ENCODE measurements at places on chromosomes 2 and 18.

DNA sequence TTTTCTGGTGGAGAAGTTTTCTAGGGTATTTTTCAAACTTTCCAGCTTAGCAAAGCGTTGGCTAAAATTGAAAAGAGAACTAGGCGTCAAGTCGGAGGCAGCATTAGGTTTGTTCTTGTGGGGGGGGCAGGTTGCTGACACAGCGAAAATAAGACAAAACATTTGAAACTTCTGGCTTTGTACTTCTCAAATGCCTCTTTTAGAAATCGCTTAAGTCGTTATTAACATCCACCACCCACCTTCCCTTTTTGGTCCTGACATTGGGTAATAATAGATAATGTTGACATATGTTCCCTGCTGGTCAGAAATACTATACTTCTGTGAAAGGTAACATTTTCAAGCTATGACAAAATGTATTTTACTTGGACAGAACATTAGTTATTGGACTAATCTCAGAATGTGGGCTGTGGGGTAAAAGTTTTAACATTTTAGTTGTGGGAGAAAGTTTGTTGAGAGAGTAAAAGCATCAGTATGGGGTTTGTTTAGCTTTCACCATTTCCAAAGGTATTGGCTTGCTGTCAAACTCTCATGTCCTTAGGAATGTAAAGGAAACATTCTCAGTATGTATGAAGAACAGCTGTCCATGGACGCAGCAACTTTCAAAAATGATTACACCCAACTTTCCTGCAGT is 88.1 kb upstream of the ZEB2 start:
- no peak for DNase-seq

- no peak for DNase-seq
Measured at GRCh38 chr2:119940856-119941255, 72.0 kb upstream of the EPB41L5 start.

GRCh38 chr2:28716265-28716865 is 35.3 kb upstream of the PPP1CB start:
- DNase-seq = peak; percentile 67

- no peak for DNase-seq
Measured at GRCh38 chr2:26034637-26034992, 731 bp downstream of the RAB10 start.

GRCh38 chr2:223688094-223688835 is 86.1 kb upstream of the SCG2 start:
- no peak for DNase-seq

DNA sequence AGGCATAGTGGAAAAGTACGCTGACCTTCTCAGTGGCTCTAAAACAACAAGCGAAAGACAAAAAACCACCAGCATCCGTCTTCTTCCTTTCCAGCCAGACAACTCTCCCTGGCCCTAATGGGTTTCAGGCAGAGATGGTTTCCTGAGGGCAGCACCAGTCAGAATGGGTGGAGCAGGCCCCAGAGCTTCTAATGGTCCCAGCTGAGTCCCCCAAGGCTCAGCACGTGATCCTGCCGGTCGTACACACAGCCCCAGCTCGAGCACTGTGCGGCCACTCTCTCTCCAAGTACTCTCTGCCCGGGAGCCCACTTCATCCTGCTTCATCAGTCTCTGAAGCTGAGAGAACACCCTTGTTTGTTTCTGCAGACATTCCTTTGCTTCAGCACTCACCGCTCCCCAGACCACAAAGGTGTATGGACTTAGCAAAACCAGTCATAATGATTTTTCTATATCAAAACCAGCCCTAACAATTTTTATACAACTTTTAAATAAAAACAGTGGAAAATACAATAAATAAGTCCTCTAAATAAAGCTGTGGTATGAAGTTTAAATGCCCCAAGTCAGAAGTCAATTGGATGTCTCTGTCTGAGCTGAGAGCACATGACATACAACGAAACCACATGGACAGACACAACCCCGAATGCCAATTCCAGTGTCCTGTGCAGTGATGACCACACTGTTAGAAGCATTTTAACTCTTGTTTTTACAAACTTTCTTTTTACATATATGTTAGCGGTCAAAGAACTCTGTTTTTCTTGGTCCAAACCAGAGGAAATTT is 63.9 kb downstream of the PARD6G start:
- no peak for DNase-seq

- DNase-seq = peak; percentile 94
Measured at GRCh38 chr2:172084645-172085459, 455 bp upstream of the DLX1 start.

DNA sequence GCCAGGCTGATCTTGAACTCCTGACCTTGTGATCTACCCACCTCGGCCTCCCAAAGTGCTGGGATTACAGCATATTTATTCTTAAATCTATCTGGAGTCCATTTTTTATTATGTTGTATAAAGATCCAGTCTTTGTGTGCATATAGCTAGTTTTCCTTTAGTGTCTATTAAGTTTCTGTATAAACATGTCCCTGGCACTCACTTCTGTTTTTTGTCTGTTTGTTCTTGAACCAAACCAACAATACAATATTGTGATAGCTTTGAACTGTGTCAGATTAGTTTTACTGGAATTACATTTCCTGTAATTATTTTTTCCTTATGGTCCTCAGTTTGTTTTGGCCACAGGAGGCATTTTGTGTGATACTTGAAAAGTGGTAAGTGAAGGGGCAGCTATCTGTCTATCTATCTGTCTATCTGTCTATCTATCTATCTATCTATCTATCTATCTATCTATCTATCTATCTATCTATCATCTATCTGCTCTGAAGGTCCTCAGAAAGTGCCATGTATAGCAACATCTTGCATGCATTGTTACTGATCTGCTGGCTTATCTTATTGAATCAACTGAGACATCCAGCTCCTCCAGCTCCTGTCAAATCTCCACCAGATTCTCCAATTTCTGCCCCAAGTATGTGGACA is 70.9 kb upstream of the ACVR1 start:
- no peak for DNase-seq

- DNase-seq = no peak
Measured at GRCh38 chr2:184155791-184156190, 442.5 kb upstream of the ZNF804A start.

DNA sequence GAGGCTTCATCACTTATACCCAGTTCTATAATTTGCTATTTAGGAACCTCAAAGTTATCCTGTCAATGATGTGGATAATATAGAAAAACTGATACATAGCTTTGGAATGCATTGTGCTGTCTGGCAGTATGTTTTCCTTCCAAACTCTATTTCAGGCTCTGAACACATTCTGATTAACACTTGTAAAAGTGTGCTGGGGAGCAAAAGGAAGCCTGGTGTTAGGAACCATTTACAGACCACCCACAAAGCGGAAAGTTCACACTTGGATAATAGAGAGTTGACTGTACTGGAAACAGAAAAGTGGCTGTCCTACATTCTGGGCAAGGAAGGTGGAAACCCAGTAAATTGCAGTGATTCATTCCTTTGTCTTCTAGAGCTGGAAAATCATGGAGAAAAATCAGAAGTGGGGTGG is 114.5 kb upstream of the ZFP36L2 start:
- no peak for DNase-seq

- no peak for DNase-seq
Measured at GRCh38 chr2:181394741-181395437, 62.3 kb upstream of the ITGA4 start.

DNA sequence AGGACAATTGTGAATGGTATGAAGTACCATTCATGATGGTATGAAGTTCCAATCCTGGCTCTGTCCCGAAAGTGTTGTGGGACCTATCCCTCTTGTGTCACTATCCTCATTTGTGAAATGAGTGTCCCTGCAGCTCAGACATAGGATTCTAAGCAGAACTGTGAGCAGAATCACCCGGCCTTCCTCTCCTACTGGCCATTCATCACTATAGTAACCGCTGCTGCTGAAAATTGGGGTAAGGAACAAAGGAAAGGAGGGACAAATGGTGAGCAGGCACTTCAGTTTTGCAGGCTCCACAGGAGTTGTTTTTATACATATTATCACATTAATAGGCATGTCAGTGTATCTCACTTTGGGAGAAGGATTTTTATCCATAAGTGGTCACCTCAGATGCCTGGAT is 27.4 kb downstream of the SMYD1 start:
- peak; percentile 5 for DNase-seq

DNA sequence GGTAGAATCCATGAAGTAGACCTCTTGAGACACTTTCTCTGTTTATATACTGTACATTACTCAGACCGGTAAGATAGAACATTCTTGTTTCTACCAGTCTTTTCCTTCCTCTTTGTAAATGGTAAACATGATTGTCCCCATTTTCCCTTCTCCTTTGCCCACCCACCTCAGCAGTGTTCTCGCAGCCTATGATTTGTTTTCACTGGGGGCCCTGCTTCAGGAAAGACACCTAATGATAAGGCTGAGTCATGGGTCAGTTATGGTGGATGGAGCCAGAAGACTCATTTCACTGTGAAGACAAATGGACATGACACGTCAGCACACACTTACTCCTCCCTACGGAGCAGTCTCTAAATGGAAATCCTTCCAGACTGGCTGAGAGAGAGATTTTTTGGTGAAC is 23.7 kb downstream of the CENPO start:
- no peak for DNase-seq

- DNase-seq = no peak
Measured at GRCh38 chr18:71136487-71136886, 847.6 kb downstream of the SOCS6 start.

Measured in NCI-H774 (cell line).